Inflammatory macrophage treated with lipopolysaccharide for 1 hour (primary cell): ENCODE measurements at places on chromosomes 6 and 20.

GRCh38 chr6:70684794-70685493, 17.3 kb downstream of the SMAP1 start:
- no peak for DNase-seq

DNA sequence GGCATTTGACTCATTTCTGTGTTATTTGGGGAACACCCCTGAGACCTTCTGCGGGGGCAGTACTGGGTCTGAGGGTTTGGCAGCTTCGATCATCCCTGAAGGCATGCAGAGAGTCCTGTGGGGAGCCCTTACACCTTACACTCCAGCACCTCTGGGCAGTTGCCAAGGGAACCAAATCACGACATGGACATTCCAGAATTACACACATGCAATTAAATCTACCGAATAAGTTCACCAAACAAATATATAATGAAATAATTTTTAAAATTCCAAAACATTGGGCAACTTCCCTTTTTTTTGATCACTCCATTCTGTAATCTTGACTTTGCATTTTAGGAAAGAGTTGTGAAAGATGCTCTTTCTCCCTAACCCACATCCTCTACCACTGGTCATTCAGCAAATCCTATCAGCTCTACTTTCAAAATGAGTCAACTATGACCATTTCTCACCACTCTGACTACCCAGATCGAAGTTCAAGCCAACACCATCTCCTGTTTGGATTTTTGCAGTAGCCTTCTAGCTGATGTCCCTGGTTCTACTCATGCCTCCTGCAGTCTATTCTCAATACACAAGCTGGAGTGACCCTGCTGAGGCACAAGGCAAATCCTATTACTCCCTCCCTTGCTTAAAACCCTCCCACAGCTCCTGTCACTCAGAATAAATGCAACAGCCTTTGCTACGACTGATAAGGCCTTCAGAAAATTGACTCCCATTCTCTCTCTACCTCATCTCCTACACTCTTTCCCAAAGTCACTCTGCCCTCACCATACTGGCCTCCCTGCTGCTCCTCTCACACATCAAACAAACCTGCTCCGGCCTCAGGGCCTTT, 533.3 kb downstream of the HACE1 start:
- DNase-seq, result peak; percentile 72

DNA sequence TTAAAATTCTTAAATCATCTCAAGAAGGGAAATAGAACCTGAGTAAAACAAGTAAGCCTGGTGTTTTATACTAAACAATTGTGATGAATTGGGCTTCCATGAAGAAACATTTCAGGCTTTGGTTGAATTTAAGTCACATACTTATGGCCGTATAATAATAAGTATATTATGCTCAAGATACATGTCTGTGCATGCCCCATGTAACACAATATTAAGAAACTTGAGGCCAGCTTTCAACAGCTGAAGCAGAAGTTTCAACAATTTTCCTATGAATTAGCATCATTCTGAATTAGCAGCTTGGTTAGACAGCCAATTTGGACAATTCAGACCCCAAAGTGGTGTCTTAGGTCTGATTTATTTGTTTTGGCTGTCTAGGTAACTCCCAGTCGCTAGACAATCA, 243.7 kb downstream of the MYLK4 start:
- DNase-seq, result no peak

DNA sequence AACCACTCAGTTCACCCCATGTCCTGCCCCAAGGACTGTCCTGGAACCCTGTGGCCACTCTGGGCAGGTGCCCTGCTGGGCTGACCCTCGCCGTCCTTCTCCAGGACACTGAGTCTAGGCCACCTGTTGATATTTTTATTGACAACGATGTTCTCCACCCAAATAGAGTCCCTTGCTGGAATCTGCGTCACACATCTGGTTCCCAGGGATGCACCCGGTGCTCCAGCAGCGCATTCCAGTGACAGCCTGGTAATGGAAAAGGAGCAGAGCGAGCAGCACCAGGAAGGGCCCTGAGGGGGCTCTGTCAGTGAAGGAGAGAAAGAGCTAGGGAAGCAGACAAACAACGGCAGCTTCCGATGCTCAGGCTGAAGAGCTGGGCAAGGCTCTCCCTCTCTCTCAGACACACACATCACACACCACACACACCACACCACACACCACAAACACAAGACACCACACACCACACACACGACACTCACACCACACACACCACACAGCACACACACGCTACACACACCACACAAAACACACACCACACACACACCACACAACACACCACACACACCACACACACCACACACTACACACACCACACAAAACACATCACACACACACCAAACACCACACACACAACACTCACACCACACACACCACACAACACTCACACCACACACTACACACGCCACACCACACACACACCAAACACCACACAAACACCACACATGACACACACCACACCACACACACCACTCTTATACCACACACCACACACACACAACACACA, 117.9 kb upstream of the THBS2 start:
- no peak for DNase-seq

DNA sequence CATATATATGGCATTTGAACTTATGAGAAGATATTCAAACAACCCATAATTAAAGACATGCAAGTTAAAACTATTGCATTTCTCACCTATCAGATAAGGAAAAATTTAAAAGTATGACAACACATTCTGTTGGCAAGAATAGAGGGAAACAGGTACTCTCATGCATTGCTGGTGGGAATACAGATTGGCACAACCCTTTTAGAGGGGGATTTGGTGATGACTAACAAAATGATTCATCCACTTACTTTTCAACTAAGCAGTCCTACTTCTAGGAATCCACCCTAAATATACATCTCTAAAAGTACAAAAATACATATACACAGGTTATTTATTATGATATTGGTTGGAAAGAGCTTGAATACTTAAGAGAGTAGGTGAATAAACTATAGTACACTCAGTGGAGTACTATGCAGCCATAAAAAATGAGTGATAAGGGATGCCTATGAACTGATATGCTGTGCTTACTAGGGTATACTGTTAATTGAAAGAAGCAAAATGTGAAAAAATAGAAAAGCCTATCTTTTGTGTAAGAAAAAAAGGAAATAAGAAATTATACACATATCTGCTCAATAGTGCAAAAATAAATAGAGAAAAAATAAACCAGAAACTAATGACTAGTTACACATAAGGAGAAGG, 42.2 kb downstream of the ADAT2 start:
- no peak for DNase-seq

- no peak for DNase-seq
Observed at GRCh38 chr6:2440516-2440915, 195.1 kb upstream of the GMDS start.

GRCh38 chr6:2899596-2899995, 3.5 kb downstream of the SERPINB9 start:
- DNase-seq, result no peak

- DNase-seq, result no peak
Observed at GRCh38 chr6:16832721-16833120, 71.5 kb upstream of the ATXN1 start.

DNA sequence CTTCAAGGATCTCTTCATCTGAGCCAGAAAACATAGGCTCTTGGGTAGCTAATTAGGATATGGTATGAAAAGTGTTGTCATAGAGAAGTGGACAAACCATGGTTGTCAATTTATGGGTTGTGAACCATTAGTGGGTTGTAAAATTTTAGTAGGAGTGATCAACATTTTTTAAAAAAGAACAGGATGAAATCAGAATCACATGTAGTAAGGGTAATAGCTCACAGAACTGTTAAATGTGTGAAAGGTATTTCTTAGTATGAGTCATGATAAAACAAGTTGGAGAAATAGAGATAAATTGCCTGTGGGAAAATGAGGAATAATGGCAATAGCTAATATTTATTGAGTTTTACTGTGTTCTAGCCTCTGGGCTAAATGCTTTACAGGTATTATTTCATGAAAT, 113.4 kb downstream of the MAP3K4 start:
- peak; percentile 57 for DNase-seq

DNA sequence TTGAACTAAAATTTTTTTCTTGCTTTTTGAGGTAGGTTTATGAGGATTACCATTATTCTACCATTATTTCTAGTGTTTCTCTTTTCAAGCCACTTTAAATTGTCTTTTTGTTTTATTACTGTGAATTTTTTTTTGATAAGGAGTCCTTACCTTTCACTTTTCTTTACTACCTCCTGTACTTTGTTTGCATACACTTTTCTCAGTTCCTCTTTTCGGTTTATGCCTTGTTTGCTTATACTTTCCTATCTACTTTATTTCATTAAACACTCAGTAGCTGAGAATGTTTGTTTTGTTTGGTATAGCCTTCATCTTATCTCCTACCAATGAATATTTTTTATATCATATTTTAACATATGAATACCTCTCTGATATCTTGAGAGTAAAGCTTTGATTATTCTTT, 147.9 kb downstream of the TFAP2B start:
- DNase-seq, result no peak

GRCh38 chr6:35080016-35080680, 61.0 kb downstream of the TCP11 start:
- no peak for DNase-seq

DNA sequence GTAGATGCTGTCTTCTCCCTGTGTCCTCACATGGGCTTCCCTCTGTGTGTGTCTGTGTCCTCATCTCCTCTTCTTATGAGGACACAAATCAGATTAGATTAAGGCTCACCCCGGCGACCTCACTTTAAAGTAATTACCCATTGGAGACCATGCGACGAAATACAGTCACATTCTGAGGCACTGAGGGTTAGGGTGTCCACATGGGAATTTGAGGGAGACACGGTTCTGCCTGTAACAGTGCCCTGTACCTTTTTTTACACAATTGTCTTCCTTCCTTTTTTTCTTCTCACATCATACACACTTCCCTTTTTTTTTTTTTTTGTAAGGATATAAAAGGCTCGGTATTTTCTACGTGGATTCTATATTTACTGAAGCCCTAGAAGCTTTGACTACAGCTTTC, 48.9 kb downstream of the DEK start:
- DNase-seq, result peak; percentile 16

DNA sequence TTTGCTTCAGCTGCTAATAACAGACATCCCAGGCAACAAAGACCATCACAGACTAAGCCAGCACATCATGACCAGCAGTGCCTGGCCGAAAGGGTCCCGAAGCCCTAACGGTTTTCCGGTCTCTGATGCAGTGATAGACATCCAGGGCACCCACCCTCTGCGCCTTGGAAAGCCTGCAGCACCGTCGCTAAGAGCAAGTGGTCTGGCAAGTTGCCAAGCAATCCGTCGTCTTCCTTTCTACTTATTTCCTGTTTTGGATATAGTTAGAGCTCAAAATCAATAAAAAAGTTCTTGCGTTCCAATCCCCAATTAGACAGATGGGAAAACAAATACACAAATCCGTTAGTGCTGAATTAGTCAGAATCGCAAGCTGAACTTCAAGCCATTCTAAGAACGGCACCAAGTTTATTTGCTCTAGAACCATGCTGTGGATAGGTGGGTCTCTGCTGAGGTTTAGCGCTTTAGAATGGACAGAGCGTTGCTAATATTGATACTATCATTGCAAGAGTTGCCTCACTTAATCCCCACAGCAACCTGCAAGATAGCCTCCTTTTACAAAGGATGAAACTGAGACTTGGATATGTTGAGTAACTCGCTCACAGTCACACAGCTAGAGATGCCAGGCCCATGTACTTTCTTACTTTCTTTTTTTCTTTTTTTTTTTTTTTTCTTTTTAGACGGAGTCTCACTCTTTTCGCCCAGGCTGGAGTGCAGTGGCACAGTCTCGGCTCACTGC, 163.3 kb upstream of the SNX9 start:
- DNase-seq, result no peak

DNA sequence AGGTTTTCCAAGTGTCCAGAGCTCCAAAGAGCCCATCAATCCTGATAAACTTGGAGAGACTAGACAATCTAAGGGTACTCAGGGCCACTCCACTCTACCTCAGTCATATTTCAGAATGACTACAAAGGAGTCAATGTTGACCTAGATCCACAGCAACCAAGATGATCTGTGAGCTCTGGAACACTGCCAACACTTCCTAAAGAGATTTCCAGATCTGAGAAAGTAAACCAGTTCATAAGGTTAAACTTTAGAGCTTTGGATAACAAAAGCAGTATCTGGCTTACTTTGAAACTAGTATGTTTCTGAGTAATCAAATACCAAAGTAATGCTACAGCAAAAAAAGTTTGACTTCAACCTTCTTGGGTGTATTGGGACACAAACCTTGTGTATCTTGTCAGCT, 122.7 kb downstream of the BTBD9 start:
- no peak for DNase-seq

- no peak for DNase-seq
Observed at GRCh38 chr20:24821391-24821790, 127.7 kb upstream of the CST7 start.

DNA sequence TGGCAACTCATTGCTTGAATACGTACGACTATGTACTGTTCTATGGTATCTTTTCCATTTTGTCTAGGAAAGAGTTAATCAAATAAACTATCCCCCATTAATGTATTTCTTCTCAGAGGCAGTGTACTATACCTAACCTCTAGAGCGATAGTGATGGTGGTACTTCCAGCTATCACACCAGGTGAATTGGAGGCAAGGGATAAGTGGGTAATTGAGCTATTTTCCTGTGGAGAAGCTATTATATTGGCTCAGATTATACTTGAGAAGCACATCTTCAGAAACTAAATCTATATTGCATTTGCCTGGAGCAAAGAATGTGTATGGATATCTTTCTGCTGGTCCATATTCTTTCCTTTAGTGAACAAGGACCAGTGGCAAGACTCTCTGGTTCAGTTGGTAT, 430.7 kb upstream of the KHDRBS2 start:
- DNase-seq, result no peak

GRCh38 chr6:129793447-129793846, 67.7 kb downstream of the TMEM244 start:
- DNase-seq, result no peak

GRCh38 chr6:219019-219570, 73.2 kb upstream of the DUSP22 start:
- no peak for DNase-seq

- no peak for DNase-seq
Observed at GRCh38 chr6:145609521-145609920, 125.8 kb downstream of the EPM2A start.
